Left kidney (tissue), 8 donors: ENCODE measurements at places on chromosomes 7 and 10. TPM values are rescaled to one million over a fixed set of nuclear protein-coding genes. Genes with fewer than 3 reads are reported as not detected.

DNA sequence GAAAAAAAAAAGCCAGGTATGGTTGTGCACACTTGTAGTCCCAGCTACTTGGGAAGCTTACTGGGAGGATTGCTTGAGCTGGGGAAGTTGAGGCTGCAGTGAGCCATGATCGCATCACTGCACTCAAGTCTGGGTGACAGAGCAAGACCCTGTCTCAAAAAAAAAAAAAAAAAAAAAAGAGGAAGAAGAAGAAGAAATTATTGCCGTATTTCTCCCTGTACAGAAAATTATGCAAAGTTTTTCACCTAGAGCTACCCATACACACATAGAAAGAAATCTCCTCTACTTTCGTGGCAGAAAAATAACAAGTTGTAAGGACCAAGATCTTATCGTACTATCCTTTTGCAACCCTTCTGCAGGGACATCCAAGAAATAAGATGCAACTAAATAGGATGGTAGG lies 25.5 kb downstream of the AKR1B1 start:
- DNase-seq: no peak

- no peak for DNase-seq
Measured at GRCh38 chr10:80553436-80553835, 15.7 kb downstream of the SH2D4B start.

Gene TBRG4
- polyA plus RNA-seq: 55.2 TPM

Gene MRLN
- polyA plus RNA-seq: 0.48 TPM
